Activated CD4-positive, CD25-positive, alpha-beta regulatory T cell treated with anti-CD3 and anti-CD28 coated beads, Interleukin-2, amount 50 U/mL, for 72 hours (primary cell): ENCODE measurements at places on chromosomes 4 and X.

- DNase-seq = no peak
Observed at GRCh38 chr4:108466936-108467902, 153.2 kb upstream of the RPL34 start.

DNA sequence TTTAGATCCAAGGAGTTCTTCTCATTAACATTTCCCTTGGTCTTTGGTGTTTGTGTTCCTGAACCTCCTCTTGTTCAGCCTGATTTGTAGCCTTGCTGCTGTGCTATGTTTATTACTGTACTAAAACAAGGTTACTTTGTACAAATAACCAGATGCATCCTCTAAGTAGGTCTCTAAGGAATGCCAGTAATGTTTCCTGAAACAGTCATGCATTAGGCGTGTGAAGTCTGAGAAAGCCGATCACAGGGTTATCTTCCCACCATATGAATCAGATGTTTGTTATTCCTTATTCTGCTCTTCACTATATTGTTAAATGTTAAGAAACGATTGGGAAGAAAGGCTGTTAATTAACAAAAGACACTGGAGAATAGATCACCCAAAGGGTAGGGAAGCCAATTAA, 66.9 kb downstream of the GALNTL6 start:
- no peak for DNase-seq

- DNase-seq = no peak
Observed at GRCh38 chr4:92099861-92100260, 203.9 kb upstream of the GRID2 start.

DNA sequence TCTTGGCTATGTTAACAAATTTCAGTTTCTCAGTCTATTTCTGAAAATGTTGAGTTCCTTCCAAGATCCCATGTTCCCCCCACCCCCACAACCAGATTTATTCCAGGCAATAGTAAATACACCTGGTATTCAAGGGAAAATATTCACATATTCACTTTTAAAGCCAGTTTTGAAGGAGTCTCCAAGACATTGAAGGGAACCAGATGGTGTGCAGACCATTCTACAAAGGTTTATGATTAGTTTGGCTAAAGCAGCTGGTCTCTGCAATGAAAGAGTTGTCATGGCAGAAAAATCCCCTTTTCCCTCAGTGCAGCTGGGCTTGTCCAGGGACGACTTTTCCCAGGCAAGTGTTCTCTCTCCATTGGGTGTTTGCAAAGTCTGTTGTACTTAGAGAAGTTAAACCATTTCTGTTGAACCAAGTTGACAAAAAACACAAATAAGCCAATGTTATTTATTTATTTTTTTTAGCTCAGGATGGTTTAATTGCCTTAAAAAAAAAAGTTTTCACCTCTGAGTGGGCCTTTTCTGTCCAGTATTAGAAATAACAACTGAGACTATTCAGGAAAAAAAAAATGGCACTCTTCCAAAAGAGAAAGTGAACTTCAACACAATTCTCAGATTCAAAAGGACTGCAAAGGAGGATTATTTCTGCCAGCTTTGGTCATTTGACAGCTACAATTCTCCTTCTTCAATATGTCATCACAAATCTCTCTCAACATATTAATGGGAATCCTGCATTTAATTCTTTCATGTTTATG, 410.6 kb downstream of the IL1RAPL1 start:
- no peak for DNase-seq

- DNase-seq = no peak
Observed at GRCh38 chr4:3249711-3250437, 915 bp downstream of the MSANTD1 start.

GRCh38 chrX:154376774-154377173, 2.3 kb upstream of the EMD start:
- DNase-seq = no peak

DNA sequence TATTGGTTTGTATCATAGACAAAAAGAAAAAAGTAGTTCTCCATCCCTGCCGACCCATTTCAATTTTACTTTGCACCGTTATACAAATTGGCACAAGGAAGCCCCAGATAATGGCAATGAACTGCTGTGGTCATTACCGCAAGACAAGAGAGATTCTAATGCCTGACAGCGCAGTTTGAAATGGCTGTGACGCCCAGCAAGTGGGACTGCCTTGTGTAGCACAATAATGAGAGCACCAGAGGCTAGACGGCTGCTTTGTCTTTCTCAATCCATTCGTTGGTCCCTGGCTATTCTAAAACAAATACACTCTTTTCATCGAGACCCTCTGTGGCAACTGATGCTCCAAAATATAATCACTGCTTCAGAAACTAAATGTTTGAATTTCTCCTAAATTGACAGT, 192.4 kb upstream of the NEIL3 start:
- no peak for DNase-seq

DNA sequence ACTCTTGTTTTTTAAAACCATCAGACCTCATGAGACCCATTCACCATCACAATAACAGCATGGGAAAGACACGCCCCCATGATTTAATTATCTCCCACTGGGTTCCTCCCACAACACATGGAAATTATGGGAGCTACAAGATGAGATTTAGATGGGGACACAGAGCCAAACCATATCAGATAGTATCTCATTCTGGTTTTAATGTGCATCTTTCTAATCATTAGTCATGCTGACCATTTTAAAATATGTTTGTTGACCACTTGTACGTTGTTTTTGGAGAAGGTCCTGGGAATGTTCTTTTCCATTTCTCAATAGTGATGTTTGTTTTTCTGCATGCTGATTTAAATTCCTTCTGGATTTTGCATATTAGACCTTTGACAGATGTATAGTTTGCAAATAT, 119.0 kb downstream of the RTL3 start:
- no peak for DNase-seq

GRCh38 chr4:38692421-38692820, 28.4 kb downstream of the KLF3 start:
- DNase-seq = no peak

- DNase-seq = no peak
Observed at GRCh38 chr4:26723216-26723615, 137.4 kb upstream of the STIM2 start.

GRCh38 chr4:41454423-41454822, 83.5 kb upstream of the LIMCH1 start:
- no peak for DNase-seq

GRCh38 chrX:135432881-135433521, 11.3 kb downstream of the SMIM10L2A start:
- DNase-seq = no peak

GRCh38 chrX:149504226-149504914, 736 bp downstream of the IDS start:
- DNase-seq = peak; percentile 57

DNA sequence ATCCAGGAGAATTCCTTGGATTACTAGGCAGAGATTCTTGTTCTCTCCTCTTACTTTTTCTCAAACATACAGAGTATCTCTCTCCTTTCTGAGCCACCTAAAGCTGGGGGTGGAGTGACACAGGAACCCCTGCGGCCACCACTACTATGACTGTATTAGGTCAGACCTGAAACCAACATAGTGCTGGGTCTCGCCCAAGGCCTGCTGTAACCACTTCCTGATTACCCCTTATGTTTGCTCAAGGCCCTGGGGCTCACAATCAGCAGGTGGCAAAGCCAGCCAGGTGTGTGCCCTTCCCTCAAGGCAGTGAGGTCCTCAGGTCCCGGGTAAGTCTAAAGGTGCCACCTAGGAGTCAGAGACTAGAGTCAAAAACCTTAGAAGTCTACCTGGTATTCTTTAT, 166.4 kb downstream of the PARM1 start:
- no peak for DNase-seq

- DNase-seq = no peak
Observed at GRCh38 chr4:150867148-150867547, 147.9 kb downstream of the LRBA start.

DNA sequence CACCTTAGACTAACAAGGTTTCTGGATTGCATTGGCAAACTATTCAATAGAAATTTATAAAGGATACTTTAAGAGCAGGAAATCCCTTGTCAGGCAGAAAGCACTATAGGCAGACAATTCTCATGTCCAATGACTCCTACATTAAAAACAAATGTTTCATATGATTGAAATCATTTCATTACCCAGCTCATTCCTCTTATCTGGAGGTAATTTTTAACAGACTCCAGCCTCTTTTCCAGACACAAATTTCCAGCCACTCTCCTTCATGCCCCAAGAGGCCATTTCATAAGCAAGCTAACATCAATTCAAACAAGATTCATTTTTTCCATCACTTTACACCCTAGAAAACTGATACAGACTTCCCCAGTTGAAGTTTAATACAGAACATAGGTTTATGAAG, 495.1 kb upstream of the FRG1 start:
- no peak for DNase-seq
